ENCODE measurements at places on chromosomes 11 and 22.

- H3K36me3 ChIP-seq, result no peaks in the 10 kb centered on the region
- H3K4me1 ChIP-seq, result no peaks in the 10 kb centered on the region
- no peak overlapping the region for H3K4me3 ChIP-seq
- peaks cover 4% of the 10 kb centered on the region for H3K27me3 ChIP-seq
Measured at GRCh38 chr22:24706054-24706453, 68.5 kb downstream of the PIWIL3 start.

DNA sequence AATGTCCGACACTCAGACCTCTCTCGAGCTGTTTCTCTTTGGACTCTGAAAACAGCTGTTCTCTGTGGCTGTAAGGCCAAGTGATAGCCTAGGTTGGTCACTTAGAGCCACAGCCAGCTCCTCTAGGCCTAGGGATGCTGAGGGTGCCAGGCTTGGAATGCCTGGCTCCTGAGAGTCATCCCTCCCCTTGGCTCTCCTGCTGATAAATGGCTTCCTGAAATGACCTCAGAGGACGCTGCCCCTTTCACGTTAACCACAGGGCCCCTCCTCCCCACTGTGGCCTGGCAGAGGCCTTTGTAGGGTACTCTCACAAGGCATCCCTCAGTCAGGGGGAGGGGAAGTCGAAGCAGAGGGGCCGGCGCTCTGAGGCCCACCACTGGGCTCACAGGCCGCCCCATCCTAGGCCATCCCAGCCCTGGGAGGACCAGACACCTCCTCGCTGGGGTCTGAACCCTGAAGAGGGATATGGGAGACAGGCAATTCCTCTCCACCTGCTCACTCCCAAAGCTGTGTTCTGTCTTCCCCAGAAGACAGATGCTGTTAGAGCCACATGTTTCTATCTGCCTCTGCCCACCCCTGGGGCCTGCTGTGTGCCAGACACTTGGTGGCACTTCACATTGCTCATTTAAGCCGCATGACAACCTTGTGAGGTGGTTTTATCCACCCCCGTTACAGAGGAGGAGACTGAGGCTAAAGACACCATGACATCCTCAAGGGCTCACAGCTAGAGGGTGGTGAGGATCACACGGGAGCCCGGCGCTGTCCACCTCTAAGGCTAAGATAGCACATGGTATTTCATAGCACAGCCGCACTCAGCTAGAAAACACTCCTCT, 50.9 kb downstream of the ARFGAP3 start:
- H3K4me1 ChIP-seq, result peaks cover 2% of the 10 kb centered on the region
- no peak overlapping the region for H3K27ac ChIP-seq
- peaks cover 38% of the 10 kb centered on the region for H3K36me3 ChIP-seq
- H3K4me3 ChIP-seq, result no peak overlapping the region
- DNase-seq, result no peak

GRCh38 chr22:47374901-47375575, 612.6 kb downstream of the TBC1D22A start:
- no peaks in the 10 kb centered on the region for H3K27me3 ChIP-seq
- no peak for DNase-seq
- peaks cover 4% of the 10 kb centered on the region for H3K36me3 ChIP-seq
- H3K27ac ChIP-seq, result no peak overlapping the region

DNA sequence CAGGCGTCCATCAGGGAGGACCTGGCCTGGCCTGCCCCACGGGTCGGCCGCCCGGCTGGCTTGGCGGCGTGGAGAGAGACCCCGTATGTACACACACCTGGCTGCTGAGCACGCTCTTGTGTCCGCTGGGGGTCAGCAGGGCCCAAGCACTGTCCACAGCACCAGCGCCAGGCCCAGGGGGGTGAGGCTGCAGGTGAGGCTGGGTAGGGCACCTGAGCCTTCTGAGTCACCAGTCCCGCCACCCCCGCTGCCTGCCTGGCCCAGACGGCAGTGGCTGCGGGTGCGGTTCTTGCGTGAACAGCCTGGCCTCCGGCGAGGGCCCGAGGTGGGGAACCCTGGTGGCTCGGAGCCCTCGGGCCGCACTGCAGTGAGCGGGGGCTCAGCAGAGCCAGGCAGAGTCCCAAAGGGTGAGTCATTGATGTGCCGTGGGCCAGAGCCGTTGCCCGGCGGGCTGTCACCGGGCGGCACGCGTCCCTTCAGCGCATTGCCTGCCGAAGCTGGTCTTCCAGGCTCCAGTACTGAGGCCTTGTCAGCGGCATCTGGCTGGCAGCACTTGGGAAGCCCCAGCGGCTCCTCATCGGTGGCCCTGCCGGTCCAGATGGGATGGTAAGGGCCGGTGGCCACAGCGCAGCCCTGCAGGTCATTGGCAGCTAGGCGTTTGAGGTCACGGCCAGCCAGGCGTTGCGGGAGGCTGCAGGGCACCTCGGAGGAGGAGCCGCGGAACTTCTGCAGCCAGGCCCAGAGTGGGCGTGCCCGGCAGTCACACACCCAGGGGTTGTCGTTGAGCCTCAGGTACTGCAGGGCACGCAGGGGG, 26.3 kb downstream of the RTN4R start:
- peaks cover 24% of the 10 kb centered on the region for H3K4me1 ChIP-seq
- H3K27me3 ChIP-seq, result no peaks in the 10 kb centered on the region
- no peak for DNase-seq
- H3K27ac ChIP-seq, result peak overlapping the region; percentile 61

DNA sequence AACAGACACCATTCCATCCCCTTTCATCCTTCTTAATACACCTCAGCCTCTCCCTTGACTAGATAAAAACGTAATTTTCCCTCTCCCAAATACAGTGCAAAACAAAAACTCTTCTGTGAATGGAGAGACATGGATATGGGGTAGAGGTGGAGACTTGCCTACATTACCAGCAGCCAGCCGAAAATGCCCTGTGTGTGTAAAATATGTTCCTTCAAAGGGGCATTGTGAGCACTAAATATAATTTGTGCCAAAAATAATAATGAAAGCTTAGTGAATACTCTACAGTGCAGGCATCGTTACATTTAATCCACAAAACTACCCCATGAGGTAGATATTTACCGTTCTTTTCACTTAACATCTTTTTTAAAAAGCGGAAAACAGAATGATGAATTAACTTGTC, 1.0 kb upstream of the TRIM44 start:
- peak overlapping the region; percentile 95 for H3K4me3 ChIP-seq
- H3K27ac ChIP-seq, result no peak overlapping the region
- H3K4me1 ChIP-seq, result peaks cover 32% of the 10 kb centered on the region
- peaks cover 19% of the 10 kb centered on the region for H3K27me3 ChIP-seq

GRCh38 chr11:86209806-86210657, 34.5 kb upstream of the EED start:
- peaks cover 7% of the 10 kb centered on the region for H3K36me3 ChIP-seq
- H3K4me1 ChIP-seq, result peaks cover 45% of the 10 kb centered on the region
- peak overlapping the region; percentile 17 for H3K27ac ChIP-seq
- DNase-seq, result no peak

- H3K4me3 ChIP-seq, result no peak overlapping the region
- no peaks in the 10 kb centered on the region for H3K4me1 ChIP-seq
- peaks cover 4% of the 10 kb centered on the region for H3K36me3 ChIP-seq
- DNase-seq, result peak; percentile 60
Measured at GRCh38 chr11:111665777-111666176, 63.5 kb downstream of the SIK2 start.

- no peaks in the 10 kb centered on the region for H3K36me3 ChIP-seq
- H3K27ac ChIP-seq, result no peak overlapping the region
- no peaks in the 10 kb centered on the region for H3K27me3 ChIP-seq
- H3K4me1 ChIP-seq, result no peaks in the 10 kb centered on the region
Measured at GRCh38 chr11:10114593-10115404, 179.2 kb downstream of the SBF2 start.

GRCh38 chr11:115996808-115997188, 492.6 kb upstream of the CADM1 start:
- H3K4me1 ChIP-seq, result no peaks in the 10 kb centered on the region
- no peak overlapping the region for H3K4me3 ChIP-seq
- H3K27ac ChIP-seq, result no peak overlapping the region
- no peaks in the 10 kb centered on the region for H3K27me3 ChIP-seq

- no peaks in the 10 kb centered on the region for H3K36me3 ChIP-seq
- H3K4me1 ChIP-seq, result no peaks in the 10 kb centered on the region
- no peak overlapping the region for H3K27ac ChIP-seq
- no peaks in the 10 kb centered on the region for H3K27me3 ChIP-seq
- no peak for DNase-seq
Measured at GRCh38 chr11:24295360-24295759, 201.5 kb upstream of the LUZP2 start.

- H3K4me3 ChIP-seq, result no peak overlapping the region
- no peaks in the 10 kb centered on the region for H3K27me3 ChIP-seq
- no peak for DNase-seq
Measured at GRCh38 chr11:47121731-47122130, 54.9 kb downstream of the ARFGAP2 start.

All from activated CD4-positive, alpha-beta T cell treated with anti-CD3 and anti-CD28 coated beads, Interleukin-2, amount 10 ng/mL, durations not matched to agents 24 days and 14 days (primary cell).